ENCODE measurements at places on chromosomes 3 and 15. TPM values are rescaled to one million over a fixed set of nuclear protein-coding genes. Genes with fewer than 3 reads are reported as not detected.

DNA sequence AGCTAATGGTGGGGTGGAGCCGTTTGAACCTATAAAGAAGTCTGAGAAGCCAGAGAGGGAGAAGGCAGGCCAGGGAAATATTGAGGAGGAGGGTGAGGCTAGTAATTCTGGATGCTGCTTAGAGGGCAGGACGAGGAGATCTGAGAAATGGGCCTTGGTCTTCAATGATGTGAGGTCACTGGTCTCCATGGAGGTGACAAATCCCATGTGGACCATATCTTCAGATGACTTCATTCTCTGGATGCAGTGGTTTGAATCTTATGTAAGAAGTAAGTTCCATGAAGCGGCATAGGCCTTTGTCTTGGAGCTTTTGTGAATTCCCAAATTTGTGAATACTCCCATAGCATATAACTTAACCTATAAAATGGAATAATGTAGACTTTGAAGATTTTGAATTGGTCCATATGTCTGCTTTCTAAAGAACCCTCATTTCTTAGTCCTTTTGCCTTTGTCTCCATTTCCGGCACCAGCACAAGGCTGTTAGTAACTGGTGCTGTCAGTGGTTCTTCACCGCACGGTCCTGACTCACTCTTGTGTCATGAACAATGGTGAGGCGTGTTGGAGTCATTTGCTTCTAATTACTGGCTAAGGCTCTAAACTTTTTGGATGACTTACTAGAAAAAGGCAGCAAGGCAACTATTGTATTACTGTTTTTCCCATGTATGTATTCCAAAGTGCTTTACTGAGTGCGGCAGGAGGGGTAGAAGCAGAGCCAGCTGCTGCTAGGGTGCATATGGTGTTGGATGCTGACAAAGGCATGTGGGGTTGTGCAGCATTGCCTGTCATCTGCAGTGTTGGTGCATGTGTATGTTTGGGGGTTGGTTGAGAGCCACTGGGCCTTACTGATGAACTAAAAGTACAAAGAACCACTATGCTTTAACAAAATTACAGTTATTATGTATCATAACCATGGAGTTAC lies 279.3 kb upstream of the C2CD4B start:
- no peak for DNase-seq

The ALDH1A3 gene
- total RNA-seq = 16.1 TPM

DNA sequence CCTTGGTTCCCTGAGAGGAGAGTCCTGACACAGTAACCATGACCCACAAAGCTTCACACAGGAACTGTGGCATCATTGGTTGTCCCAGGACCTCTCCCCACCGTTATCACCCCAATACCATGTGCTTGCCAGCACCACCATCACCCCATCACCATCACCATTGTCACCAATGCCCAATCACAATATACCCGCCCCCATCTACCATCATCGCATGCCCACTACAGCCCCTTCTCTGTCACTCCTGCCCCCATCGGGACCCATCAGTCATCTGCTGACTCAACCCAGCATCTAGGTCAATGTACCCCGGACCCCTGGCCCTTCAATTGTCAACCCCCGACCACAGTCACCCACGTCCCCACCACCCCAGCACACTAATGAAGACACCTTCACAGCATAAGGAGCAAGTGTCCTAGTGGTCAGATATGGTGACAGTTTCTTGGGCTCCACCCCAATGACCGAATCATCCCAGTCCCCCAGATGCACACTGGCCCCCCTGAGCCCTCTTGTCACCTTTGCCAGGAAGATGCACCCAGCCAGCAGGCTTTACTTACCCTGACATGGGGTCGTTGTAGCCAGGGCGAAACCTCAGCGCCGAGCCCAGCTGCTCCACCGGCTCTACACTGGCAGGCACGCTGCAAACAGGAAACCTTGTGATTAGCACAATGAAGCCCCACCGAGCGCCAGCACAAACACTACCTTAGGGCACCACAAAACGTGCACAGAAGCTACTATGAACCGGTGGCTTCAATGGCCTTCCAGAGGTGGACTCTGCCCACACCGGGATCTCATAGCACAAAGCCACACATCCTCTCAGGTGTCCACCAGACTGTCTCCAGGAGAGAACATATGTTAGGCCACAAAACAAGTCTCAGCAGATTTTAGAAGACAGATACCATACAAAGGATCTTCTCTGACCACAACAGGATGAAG lies 25.1 kb downstream of the SHISA5 start:
- DNase-seq = no peak

- DNase-seq = no peak
These were observed 7.4 kb downstream of the DPH3 start for GRCh38 chr3:16257309-16257708.

The HTR3E gene
- total RNA-seq = not detected

The CCDC66 gene
- 6.3 TPM for total RNA-seq

The CLSTN2 gene
- under 0.01 TPM for total RNA-seq

GRCh38 chr3:194029846-194030245 lies 106.1 kb upstream of the HES1 start:
- DNase-seq = no peak

The FHIT gene
- 0.22 TPM for total RNA-seq

- no peak for DNase-seq
These were observed 245.3 kb upstream of the RARB start for GRCh38 chr3:25182794-25183193.

The MINDY4B gene
- total RNA-seq = not detected

- no peak for DNase-seq
These were observed 494.1 kb upstream of the MDFIC2 start for GRCh38 chr3:70806556-70806955.

The CP gene
- total RNA-seq = 0.60 TPM

GRCh38 chr15:98874773-98875172 lies 132.8 kb downstream of the PGPEP1L start:
- no peak for DNase-seq

DNA sequence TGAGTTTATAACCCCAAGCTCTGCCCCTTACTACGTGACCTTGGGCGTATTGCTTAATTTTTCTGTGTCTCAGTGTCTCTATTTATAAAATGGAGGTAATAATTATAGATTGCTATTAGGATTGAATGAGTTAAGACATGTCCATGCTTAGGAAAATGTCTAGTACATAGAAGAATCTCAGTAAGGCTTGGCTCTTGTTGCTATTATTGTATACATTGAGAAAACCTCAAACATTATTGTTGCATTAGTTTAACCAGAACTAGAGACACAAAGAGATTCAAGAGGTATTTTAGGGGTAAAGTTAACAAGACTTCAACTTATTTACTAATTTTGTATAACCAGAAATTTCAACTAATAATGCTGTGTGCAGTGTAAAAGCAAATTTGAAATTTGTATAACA lies 66.7 kb downstream of the MEF2A start:
- no peak for DNase-seq

DNA sequence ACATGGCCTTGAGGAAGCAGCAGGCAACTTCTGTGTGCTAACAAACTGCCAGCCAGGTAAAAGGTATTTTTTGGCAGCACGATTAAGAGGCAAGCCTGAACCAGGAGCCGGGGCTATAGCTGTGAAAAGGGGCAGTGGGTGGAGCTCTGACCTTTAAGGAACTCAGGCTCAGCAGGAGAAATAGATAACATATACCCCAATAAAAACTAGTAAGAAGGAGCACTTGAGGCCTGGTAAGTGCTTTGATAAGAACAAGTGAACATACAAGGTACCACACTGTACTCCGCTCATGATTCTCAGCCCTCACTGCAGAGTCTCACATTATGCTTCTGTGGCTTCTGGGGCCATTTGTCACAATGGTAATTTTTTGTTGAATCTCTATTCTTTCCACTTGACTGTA lies 5.4 kb downstream of the FYCO1 start:
- no peak for DNase-seq

DNA sequence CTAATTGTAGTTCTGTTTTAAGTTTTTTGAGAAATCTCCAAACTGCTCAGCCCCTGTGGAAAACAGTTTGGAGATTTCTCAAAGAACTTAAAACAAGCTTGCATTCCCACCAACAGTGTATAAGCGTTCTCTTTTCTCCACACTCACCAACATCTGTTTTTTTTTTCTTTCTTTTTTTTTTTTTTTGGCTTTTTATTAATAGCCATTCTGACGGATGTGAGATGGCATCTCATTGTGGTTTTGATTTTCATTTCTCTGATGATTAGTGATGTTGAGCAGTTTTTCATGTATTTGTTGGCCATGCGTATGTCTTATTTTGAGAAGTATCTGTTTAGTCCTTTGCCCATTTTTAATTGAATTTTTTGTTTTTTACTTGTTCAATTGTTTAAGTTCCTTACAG lies 73.1 kb upstream of the COL8A1 start:
- DNase-seq = no peak

- DNase-seq = no peak
These were observed 48.2 kb downstream of the ITGB5 start for GRCh38 chr3:124838963-124839362.

GRCh38 chr3:37544869-37545352 lies 316.8 kb upstream of the CTDSPL start:
- DNase-seq = no peak

The NR2F2 gene
- 25.0 TPM for total RNA-seq

GRCh38 chr3:171285287-171285686 lies 174.9 kb downstream of the TNIK start:
- DNase-seq = peak; percentile 40

DNA sequence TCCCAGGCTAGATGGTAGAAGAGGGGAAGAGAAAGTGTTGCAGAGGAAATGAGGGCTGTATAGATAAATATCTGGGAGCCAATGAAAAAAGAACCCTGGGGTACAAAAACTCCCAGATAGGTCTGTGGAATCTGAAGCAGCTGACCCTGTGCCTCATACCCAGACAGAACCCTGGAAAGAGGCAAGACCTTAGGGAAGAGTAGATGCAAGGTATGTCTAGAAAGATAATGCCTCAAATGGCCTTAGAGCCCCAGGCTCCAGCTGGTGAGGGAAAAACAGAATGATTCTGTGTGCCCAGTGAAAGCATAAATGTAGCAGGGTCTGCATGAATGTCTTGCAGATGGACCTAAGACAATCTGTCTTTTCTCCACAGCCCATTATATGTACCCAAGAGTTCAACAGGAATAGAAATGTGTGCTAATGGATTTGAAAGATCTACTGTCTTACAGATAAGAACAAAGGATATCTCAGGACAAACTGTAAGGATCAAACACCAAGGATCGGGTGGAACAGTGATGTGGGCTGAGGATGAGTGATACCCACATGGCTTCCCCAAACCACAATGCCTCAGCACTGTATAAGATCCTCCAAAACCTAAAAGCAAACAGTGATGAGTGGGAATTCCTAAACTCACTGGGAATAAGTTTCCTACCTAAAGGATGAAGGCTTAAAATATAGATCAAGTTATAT lies 58.8 kb downstream of the NCEH1 start:
- no peak for DNase-seq

The SH2D7 gene
- not detected for total RNA-seq

The TMEM40 gene
- total RNA-seq = not detected

The HIGD2B gene
- total RNA-seq = under 0.01 TPM

GRCh38 chr3:178272841-178273240 lies 263.4 kb upstream of the KCNMB2 start:
- DNase-seq = no peak

DNA sequence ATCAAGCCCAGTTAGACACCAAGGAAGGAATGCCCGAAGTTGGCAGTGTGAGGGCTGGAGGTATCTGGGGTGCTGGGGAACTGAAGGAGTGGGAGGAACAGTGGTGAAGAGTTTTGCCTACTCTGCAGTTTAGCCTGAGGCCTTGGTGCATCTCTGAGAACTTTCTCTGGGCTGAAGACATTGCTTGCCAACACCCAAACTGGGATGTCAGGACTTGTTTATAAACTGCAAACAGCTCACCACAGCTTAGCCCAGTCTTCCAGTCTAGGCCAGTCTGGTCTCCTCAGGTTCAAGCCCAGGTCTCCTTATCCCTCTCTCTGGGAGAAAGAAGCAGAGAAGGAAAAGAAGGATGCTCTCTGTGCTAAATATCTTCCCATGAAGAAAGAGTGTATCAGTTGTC lies 68.0 kb upstream of the BOC start:
- DNase-seq = no peak

GRCh38 chr3:123423031-123423430 lies 25.9 kb downstream of the ADCY5 start:
- DNase-seq = no peak

DNA sequence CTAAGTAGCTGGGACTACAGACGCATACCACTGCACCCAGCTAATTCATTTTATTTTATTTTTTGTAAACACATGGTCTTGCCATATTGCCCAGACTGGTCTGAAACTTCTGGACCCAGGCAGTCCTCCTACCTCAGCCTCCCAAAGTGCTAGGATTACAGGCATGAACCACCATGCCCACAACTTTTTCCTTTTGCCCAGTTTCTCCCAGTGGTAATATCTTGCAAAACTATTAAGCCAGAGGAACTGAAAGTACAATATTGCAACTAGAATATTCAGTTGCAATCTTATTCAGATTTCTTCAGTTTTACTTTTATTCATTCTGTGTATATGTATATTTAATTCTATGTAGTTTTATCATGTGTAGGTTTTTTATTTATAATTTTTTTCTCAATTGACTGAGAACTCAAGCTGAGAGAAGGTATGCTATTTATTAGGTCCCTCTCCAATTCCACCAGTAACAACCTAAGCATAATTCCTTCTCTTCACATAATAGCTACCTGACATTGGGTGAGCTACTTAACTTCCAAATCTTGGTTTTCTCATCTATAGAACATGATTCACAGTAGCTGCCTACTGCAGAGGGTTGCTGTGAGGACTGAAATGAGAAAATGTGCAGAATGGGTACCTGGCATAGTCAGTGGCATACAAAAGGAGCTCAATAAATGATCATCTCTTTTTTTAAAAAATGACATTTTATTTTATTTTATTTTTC lies 30.8 kb downstream of the KLHL18 start:
- no peak for DNase-seq

DNA sequence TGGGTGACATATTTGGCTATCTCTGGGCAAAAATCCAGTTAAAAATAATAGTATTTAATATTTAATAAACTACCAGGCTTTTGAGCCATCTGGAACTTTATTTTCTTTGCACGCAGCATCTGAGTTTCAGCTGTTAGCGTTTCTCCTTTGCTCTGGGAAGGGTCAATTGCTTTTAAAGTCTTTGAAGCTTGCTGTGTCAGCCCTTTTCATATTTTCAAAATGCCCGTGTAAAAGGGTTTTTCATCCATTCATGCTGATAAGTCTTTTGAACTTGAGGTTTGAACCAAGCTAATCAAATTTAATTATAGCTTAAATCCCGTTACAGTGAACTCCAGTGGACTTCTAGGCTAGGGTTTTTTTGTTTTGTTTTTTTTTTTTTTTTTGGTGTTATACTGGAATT lies 79.1 kb downstream of the SLC25A26 start:
- DNase-seq = no peak

DNA sequence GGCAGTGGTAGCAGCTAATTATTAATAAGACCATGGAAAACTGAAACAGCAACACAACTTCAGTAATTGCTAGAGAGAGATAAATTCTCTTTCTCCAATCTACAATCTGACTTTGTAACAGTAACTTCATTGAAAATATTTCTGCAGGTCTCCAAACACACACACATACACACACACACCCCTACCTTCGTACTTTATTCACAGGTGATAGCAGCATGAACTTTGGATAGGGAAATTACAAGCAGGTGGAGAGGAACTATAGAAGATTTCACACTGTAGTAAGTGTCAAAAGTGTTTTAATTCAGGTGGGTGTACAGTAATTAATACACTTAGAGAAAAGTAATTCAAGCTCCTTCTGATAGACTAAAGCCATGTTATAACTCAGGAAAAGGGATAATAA lies 587.5 kb downstream of the TUSC7 start:
- DNase-seq = no peak

Measured in lung microvascular endothelial cell (primary cell).